SK-N-DZ (cell line): ENCODE measurements at places on chromosomes 5 and 9.
A peak's percentile ranks its signal among the peaks of the same experiment; 100 is the strongest.

- peak; percentile 0 for DNase-seq
These were observed 75.4 kb upstream of the CDKN2B start for GRCh38 chr9:22084336-22085035.

DNA sequence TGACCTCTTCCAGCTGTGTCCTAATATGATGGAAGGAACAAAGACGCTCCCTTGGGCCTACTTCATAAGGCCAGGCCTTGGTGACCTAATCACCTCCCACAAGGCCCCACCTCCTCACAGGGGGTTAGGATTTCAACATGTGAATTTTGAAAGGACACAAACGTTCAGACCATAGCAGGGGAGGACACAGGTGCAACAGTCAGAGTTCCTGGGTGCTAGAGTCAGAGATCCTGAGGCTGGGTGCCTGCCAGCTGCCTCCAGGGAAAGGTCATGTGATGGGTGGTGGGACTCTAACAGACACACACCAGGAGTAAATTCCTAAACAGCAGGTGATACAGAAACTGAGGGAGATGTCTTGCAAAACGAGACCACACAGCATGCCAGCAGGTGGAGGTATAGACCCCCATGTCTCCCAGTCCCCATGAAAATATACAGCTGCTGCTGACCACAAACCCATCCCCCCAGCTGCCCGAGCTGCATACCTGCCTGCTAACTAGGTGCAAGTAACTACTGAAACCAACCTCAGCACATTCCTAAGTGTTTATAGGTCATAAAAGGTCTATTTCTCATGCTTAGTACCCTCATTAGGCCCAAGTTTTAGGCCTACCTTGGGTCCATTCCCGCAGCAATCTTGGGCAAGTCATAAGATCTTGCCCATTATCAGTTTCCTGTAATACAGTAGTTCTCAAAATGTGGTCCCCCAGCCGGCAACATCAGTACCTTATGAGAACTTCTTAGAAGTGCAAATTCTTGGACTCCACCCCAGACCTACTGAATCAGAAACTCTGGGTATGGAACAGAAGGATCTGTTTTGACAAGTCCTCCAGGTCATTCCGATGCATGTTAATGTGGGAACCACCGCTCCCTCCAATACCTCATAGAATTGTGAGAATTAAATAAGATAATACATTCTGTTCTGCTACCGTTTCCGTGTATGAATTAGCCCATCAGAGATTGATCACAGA lies 245.3 kb downstream of the ENC1 start:
- DNase-seq: peak; percentile 41

GRCh38 chr9:137085920-137086530 lies 760 bp upstream of the MAN1B1 start:
- DNase-seq: no peak

DNA sequence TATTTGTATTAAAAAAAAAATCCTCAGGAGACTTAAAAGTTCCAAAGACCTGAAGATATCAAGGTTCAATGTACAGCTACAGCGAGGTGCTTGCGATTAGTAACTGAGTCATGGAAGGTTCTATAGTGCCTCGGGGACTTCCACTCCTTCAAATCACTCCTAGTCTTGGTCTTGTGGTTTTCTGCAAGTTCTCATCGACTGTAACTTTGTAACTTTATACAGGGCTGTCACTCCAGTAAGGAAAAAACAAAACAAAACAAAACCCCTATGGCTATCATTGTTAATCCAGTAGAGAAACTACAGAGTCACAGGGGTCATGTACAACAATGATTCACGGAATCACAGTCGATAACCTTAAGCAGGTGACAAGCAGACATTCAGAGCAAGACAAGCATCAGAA lies 39.8 kb upstream of the SELENOP start:
- no peak for DNase-seq

DNA sequence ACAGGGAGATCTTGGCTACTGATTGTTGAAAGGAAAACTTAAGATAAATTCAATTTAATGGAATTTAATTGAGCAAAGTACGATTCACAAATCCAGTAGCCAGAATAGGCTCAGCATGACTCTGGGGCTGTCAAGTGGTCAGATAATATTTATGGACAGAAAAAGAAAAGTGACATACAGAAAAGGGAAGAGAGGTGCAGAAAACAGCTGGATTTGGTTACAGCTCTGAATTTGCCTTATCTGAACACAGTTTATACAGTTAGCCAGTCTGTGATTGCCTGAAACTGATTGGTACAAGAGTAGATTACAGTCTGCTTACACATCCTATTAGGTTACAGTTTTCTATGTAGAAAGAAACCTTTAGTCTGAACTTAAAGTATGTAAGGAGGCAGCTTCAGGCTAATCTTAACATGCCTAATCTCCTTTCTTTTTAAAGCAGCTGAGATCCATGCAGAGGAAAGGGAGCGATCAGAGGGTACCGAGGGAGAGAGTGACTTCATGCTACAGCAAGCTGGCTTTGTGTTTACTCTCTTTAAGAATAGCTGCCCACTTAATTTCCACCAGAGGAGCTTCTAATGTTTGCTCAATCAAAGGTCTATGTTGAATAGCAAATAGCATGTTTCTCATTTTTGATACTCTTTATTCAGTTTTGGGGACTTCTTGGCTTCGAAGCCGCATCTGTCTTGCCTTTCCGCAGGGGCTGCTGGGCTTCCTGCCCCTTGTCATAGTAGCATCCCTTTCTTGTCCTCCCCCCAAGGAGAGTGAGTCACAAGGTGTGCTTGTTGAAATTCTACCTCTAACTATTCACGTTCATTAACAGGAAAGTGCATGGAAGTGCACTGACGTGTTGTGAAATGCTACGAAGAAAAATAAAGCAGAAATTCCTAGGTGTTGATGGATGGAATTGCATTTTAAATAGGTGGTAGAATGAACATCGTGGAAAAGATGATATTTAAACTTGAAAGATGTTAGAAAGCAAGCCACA lies 761.2 kb downstream of the TAF11L14 start:
- peak; percentile 88 for DNase-seq

- peak; percentile 23 for DNase-seq
These were observed 614.5 kb downstream of the MAT2B start for GRCh38 chr5:164119806-164120447.

GRCh38 chr9:105219291-105219805 lies 25.1 kb upstream of the SLC44A1 start:
- no peak for DNase-seq

- peak; percentile 78 for DNase-seq
These were observed 21.6 kb downstream of the NCS1 start for GRCh38 chr9:130193531-130194377.

DNA sequence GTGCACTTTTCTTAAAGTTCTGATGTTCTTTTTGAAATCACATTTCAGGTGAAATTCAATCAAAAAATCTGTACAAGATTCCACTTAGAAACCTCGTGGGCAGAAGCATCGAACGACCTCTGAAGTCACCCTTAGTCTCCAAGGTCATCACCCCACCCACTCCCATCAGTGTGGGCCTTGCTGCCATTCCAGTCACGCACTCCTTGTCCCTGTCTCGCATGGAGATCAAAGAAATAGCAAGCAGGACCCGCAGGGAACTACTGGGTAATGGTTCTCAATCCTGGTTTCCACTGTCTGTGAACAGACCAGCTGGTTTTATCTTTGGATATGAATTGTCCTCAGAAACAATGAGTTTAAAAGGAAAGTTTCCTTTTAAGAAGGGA lies 8.1 kb upstream of the SLC2A8 start:
- no peak for DNase-seq

GRCh38 chr5:930866-931265 lies 38.2 kb downstream of the TRIP13 start:
- DNase-seq: no peak

- no peak for DNase-seq
These were observed 61.5 kb upstream of the CTXN3 start for GRCh38 chr5:127587246-127587917.

- DNase-seq: no peak
These were observed 2.2 kb upstream of the LPAR1 start for GRCh38 chr9:111040494-111040893.

- no peak for DNase-seq
These were observed 119.2 kb downstream of the LPAR1 start for GRCh38 chr9:110919050-110919435.

GRCh38 chr5:142544946-142545649 lies 140.8 kb downstream of the FGF1 start:
- no peak for DNase-seq

DNA sequence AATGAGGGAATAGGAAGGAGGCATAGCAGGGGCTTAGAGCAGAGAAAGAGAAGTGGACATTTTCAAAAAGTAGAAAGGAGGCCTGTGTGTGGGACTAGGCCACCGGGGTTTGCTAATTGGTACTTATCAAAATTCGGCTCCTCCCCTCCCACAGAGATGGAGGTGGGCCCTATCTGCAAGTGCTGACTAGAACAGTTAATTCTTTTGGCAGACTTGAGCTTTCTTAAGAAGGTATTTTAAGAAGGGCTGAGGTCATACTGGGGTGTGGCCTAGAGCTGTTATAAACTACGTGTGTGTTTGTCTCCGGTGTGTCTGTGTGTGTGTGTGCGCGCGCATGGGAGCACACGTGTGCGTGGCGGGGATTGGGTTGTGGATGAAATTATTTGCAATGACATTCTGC lies 1086.5 kb downstream of the EFNA5 start:
- no peak for DNase-seq

DNA sequence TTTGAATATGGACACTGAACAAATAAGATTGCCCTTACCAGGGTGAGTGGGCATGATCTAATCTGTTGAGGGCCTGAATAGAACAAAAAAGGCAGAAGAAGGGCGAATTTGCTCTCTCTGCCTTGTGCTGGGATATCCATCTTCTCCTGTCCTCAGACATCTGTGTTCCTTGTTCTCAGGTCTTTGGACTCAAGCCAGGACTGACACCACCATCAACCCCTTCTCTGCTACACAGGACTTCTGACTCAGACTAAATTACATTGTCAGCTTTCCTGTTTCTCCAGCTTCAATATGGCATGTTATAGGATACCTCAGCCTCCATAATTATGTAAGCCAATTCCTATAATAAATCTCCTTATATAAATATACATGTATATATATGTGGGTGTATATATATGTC lies 40.8 kb upstream of the SLCO6A1 start:
- DNase-seq: no peak

DNA sequence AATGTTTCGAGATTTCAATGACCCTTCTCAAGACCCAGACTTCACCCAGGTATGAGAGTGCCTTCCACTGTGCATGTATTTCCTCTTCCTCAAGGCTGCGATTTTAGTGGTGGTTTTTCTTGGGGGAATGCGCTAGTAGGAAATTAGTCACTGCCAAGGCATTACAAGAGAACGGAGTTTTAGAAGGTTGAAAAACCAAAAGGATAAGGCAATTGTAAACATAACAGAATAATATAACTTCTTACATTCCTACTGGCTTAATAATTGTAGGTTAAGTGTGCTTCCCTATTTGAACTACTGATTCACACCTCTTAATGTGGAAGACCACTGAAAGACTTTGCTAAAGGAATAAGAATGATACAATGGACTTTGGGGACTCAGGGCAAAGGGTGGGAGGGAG lies 38.9 kb downstream of the ACO1 start:
- no peak for DNase-seq

DNA sequence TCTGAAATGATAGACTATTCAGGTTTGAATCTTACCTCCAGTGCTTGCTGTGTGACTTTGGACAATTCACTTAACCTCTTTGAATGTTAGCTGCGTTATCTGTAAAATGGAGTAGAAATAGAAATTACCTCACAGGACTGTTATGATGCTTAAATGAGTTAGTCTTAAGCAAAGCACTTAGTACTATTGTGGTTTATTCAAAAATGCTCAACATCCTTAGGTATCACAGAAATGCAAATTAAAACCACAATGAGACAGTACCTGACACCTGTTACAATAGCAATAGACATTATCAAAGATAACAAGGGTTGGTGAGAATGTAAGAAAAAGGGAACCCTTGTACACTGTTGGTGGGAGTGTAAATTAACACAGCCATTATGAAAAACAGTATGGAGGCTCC lies 77.6 kb upstream of the FREM1 start:
- DNase-seq: no peak

- DNase-seq: no peak
These were observed 156.9 kb upstream of the NR3C1 start for GRCh38 chr5:143560378-143560777.

- DNase-seq: no peak
These were observed 1184.8 kb downstream of the DTWD2 start for GRCh38 chr5:117803533-117803932.

GRCh38 chr9:15576350-15577050 lies 23.7 kb downstream of the CCDC171 start:
- no peak for DNase-seq

DNA sequence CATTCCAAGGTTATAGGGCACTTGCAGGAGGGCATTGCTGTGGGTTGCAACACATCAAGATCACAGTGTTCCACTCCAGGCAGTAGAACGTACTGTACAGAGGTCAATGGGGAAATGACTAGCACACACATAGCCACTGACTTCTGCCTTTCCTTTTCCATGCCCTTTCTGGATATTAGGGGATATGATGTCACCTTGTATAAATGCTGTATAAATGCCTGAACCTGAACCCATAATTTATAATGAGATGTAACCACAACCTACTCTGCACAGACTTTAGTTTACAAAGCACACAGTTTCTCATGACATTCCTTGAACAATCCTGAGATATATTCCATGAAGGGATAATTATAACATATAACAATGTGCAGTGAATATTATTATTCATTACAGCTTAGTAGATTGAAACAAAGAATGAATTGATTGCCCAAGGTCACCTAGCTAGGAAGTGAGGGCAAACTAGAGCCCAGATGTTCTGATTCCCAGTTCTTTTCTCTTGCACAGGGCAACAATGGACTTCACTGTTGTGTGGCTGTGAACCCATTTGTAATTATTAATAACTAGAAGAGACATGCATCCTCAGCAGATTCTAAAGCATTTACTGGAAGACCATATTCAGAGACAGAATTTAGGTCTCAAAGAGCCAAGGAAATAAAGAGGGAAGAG lies 5.6 kb upstream of the ABLIM3 start:
- no peak for DNase-seq

DNA sequence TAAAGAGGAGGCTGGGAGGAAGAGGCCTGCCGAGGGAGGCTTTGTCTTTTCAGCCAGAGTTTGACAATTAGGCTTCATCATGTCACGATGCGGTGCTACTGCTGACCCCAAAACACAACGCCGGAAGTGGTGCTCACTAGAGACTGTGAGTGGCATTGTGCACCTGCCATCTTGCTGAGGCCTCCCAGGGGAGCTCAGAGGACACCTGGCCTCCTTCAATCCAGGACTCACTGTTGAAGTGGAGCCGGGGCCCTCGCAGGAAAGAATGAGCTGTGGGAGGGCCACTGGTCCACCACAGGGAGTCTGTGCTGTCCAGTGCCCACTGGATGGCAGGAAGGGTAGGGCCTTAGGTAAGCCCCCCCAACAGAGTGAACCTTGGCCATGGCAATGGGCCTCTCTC lies 12.7 kb upstream of the SLC25A48 start:
- DNase-seq: no peak

GRCh38 chr9:86809151-86809550 lies 138.2 kb downstream of the GAS1 start:
- no peak for DNase-seq
